Right cardiac atrium (tissue), 5 donors: ENCODE measurements at places on chromosomes 2 and 18.

DNA sequence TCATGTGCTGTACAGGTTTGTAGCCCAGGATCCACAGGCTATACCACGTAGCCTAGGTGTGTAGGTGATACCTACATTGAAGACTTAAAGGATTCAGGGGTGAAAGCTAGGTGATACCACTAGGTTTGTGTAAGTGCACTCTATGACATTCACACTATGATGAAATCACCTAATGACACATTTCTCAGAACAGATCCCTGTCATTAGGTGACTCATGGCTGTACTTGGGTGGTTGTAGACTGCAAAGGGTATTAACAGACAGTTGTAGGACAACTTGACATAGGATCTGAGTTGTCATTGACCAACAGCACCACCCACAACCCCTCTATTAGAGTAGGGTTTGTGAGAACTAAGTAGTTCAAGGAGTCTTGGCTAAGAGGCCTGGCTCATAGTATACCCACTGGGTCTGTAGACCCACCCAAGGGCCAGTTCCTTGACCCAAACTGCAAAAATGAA is 27.7 kb upstream of the SMCHD1 start:
- no peak for DNase-seq

- DNase-seq: no peak
Observed at GRCh38 chr18:35029770-35030169, 11.4 kb upstream of the MAPRE2 start.

DNA sequence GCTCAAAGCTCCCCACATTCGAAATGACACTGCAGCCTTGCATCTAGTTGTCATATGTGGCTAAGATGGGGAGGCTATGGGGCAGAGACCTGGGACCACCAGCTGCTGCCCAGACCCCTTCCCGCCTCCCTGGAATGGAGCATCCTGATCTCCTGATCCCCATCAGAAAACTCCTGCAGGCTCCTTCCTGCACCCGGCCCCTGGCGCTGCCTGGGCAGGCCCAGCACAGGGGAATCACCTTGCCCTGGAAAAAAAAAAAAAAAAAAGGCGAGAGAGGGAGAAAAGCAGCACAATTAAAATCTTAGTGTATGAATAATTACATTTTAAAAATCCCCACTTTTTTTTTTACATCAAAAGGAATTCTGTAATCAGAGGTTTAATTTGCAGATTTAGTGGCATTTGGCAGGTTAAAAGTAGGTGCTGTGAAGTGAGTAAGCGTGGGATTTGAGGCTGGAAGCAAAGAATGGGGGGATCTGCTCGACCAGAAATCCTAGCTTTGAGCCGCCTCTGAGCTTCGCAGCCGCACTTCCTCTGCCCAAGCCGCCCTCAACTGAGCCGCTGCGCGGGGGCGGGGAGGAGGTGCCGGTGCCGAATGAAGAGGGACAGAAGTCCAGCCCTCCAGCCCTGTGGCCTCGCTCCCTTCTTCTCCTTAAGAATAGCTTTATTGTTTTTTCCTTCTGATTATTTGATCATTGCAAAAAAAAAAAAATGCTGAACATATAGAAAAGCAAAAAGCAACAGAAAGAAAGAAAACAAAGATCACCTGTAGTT is 30.0 kb downstream of the THNSL2 start:
- DNase-seq: peak; percentile 47

- DNase-seq: no peak
Observed at GRCh38 chr2:159396799-159397198, 110.3 kb upstream of the WDSUB1 start.

- no peak for DNase-seq
Observed at GRCh38 chr2:150528861-150529801, 41.7 kb upstream of the RND3 start.

DNA sequence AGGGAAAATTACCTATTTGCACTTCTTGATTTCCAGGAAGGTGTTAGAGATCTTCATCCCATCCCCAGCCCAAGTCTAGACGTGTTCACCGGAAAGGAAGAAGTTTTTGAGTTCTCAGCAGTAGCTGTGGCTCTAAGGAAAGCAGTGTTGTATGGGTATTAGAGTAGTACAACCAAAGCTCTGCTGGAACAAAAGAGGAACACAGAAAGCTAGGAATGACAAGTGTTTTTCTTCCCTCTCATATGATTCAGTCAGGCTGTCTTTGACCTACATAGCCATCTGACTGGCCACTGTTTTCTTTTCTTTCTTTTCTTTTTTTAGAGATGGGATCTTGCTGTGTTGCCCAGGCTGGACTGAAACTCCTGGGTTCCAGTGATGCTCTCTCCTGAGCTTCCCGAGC is 82.7 kb upstream of the SLC39A10 start:
- no peak for DNase-seq

DNA sequence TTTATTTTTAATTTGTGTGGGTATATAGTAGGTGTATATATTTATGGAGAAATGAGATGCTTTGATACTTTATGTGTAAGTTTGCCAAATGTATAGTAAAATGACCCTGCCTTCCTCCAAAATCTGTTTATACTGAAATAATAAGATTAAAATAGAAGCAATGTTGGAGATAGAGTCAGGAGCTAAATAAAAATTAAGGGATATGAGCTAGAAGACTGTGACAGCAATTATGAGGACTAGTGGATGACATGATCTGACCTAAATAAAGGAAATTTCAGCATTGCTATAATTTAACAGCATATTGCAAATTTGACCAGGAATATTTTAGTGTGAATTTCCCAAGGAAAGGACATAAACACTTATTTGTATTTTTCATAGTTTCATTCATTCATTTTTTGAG is 60.7 kb downstream of the ITGB6 start:
- no peak for DNase-seq

DNA sequence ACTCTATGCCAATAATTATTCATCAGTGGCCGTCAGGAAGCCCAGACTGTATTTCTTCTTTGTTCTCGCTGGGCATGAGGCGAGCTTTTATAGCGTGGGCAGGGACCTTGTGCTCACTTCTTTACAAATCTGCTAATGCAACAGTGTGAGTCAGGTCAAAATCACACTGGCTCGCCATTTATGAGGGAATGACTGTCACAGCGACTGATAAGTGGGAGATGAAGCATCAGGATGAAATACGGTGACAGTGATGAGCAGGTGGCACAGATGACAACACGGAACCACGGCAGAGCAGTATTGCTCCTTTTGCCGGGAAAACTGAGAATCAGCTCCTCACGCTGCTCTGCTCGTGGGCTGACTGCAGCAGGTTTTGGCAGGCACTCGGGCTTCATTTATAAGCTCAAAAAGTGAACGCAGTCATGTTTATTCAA is 20.5 kb downstream of the TYMS start:
- DNase-seq: no peak

DNA sequence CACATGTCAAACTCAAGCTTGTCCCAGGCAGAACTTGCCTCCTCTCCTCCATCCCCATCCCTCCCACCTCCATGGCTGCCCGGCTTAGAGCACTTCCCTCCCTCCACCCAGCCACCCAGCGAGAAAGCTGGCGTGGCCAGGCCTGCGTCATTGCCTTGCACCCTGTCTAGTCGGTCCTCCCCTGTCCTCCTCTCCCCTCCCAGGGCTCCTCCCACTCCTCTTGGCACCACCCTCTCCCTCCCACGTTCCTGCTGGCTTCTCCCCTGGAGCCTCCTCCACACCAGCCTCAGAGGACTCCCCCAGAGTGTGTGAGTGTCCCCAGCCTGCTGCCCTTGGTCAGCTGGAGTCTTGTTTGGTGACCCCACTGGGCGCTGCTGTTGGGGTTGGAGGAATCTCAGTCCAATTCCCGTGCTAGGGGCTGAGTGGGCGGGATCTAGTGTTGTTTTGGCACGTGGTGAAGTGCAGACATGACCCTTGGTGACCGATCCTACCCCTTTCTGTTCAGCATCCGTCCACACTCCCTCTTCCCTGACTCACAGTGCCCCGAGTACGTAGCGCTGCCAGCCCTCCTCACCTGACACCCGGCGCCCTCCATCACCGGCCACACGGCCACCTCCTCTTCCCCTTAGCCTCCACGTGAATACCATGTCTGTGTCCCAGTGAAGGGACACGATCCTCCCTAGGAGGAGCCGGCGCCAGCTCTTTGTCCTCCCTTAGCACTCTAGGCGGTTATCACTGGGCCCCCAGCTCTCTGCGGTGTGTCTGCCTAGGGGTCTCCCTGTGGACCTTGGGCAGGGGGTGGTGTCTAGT is 41.4 kb downstream of the ATP6V1C2 start:
- peak; percentile 75 for DNase-seq

GRCh38 chr2:122491011-122491410 is 735.6 kb downstream of the TSN start:
- no peak for DNase-seq

GRCh38 chr2:156349605-156350004 is 17.1 kb upstream of the NR4A2 start:
- no peak for DNase-seq

GRCh38 chr18:56124186-56124585 is 514.2 kb downstream of the TXNL1 start:
- no peak for DNase-seq

DNA sequence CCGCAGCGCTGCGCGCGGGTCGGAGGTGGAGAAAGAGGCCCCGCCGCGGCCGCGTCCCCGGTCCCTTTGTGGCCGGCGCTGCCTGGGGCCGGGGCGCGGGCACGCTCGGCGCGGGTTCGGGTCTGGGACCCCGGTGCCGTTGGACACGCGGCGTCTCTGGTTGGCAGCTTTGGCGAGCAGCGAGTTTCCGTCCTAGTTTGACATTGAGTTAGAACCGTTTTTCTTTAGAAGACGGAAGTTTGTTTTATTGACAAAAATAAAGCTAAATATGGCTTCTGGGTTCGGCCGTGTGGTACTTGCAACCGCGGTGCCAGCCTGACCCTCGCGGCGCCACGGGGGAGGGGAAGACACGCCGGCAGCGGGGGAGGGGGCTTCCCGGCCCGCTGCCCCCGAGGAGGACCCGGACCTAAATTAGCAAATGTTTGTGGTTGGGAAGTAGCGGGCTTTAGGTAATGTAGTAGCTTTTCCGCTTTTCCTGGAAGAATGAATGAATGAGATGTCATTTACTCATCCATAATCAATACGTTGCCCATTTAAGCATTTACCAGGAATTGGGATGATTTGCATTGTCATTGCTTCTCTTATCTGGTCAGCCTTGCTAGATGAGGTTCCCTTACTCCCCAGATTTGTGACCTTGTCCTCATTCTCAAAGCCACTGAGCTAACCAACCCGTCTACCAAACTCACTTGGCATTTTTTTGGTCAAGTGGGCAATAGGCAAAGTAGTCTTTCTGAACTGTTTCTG is 530 bp downstream of the GALNT1 start:
- DNase-seq: peak; percentile 73

DNA sequence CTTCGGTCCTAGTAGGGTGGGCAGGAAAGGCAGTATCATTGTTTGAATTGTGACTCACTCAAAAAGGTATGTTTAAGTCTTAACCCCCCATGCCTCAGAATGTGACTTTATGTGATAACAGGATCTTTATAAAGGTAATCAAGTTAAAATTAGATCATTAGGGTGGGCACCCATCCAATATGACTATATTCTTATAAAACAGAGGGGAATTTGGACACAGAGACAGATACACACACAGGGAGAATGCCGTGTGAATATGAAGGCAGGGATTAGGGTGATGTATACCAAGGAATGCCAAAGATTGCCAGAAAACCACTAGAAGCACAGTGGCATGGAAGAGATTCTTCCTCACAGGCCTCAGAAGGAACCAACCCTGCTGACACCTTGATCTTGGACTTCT is 281.8 kb downstream of the CLIP4 start:
- no peak for DNase-seq

- peak; percentile 63 for DNase-seq
Observed at GRCh38 chr2:43426305-43427031, 169.4 kb downstream of the THADA start.

GRCh38 chr2:71451705-71452104 is 1.7 kb upstream of the DYSF start:
- DNase-seq: no peak

GRCh38 chr2:154264024-154264423 is 392.3 kb downstream of the GALNT13 start:
- no peak for DNase-seq

DNA sequence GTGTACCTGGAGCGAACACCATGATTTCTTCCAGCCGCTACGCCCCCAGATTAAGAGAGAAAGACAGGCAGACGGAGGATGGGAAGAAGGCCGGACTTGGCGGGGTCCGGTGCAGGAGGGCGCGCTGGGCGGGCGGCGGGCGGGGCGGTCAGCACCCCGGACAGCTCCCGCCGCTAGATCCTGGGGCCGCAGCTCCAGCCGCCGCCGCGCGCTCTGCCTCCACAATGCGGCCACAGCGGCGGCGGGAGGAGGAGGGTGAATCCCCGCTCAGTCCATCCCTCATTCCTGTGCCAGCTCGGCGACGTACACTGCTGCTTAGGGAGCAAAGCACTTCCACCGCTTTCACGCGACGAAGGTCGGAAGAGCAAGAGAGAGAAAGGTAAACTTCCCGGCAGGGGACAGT is at the start of gene AKAIN1:
Gene AKAIN1 (minus strand): TSS at position 226 of the 403 bp plus-strand sequence. CDS start 204 bp downstream, at position 22.
- peak; percentile 72 for DNase-seq

DNA sequence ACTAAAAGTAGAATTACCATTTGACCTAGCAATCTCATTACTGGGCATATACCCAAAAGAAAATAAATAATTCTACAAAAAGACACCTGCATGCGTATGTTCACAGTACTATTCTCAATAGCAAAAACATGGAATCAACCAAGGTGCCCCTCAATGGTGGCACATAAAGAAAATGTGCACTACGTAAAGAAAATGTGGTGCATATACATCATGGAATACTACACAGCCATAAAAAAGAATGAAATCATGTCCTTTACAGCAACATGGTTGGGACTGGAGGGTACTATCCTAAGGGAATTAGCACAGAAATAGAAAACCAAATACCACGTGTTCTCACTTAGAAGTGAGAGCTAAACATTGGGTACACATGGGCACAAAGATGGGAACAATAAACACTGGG is 250.7 kb upstream of the TNP1 start:
- no peak for DNase-seq

- DNase-seq: no peak
Observed at GRCh38 chr18:1797235-1797634, 774.1 kb downstream of the METTL4 start.

- DNase-seq: no peak
Observed at GRCh38 chr2:15348636-15349035, 212.5 kb downstream of the NBAS start.

DNA sequence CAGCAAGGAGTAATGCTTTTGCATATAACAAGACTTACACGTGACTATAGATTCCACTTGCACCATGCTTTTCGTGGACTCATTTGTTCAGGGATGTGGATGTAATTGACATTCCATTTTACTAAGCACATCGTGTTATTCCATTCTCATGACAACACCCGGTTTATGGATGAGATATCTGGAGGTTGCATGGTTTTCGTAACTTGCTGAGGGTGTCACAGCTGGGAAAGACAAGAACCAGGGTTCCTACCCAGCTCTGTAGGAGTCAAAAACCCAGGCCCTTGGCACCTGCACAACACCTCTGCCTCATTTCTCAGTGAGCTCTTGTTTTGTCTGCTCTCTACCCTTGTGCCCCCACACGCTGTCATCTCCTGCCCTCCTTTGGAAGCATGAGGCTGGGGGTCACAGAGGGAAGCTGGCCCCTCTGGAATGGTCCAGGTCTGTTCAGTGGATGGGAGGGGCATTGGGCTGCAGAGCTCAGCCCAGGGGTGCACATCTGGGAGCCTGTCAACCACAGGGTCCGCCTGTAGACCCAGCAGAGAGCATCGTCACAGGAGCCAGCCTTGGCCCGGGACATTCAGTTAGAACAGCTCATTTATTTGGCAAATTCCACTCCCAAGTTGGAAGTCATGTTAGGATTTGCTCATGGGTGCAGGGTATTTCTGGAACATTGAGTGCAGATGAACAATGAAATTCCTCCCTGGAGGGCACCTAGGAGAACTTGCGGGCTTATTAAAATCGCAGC is 120.1 kb upstream of the TWIST2 start:
- peak; percentile 86 for DNase-seq
